ENCODE measurements at places on chromosomes 16 and 17.

DNA sequence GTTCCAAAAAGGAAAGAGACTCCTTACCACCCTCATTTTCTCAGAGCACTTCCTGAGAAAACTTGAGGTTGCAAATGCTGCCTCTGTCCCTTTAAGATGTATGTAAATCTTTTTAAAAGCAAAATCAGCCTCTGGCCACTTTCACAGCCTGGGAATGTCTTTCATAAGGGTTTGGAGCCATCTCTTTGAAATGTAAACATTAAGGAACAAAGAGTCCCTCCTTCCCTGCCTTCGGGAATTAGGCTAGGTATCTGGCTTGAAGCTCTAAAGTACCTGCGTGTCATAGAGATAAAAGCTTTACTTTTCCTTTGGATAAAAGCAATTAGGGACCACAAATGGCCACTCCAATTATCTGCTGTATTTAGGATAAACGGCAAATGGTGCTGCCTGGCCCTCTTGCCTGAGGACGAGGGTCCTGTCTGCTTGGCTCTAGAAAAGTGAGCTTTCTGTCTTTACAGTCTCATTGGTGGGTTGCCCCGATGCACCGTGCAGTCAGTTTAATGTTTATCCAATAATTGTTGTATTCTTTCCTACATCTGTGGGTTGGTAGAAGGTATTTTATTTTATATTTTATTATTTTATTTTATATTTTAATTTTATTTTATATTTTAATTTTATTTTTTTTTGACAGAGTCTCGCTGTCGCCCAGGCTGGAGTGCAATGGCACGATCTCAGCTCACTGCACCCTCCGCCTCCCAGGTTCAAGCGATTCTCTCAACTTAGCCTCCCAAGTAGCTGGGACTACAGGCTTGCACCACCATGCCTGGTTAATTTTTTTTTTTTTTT lies 23.9 kb downstream of the NLRC3 start:
- DNase-seq, result no peak

DNA sequence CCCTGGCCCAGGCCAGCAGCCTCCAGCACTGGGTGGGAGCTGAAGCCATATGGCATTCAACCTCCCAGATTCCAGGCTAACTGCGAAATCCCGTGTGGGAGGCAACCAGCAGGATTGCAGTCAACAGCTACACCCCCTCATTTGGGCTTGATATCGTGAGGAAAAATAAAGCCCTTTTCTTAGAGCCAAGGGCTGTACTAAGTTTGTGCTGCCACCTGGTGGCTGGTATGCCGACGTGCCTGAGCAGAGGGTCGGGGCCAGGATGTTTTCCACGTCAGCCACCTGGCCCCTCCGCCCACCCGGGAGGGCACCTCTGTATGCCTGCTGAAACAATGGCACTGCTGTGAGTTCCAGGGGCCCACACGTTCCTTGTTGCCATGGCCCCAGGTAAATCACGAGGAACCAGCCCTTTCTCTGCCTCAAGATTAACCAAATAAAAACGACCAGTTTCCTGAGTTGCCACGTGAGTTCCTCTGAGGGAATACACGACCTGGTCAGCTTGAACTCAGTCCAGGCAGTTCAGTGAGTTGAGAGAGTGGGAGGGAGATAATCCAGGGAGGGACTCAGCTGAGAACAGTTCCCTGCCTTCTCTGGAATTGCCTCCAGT lies 9.0 kb downstream of the TMEM98 start:
- peak; percentile 94 for DNase-seq

GRCh38 chr17:9110501-9110900 lies 89.2 kb downstream of the NTN1 start:
- no peak for DNase-seq

DNA sequence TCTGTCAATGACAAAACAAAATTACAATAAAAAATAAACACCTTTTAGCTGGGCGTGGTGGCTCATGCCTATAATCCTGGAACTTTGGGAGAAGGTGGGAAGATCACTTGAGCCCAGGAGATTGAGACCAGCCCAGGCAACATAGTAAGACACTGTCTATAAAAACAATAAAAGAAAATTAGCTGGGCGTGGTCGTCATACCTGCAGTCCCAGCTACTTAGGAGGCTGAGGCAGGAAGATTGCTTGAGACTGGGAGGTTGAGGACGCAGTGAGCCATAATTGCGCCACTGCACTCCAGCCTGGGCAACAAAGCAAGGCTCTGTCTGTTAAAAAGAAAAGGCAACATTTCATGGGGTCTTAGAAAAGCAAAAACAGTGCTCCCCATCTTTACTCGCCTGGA lies 32.7 kb downstream of the EMP2 start:
- no peak for DNase-seq

DNA sequence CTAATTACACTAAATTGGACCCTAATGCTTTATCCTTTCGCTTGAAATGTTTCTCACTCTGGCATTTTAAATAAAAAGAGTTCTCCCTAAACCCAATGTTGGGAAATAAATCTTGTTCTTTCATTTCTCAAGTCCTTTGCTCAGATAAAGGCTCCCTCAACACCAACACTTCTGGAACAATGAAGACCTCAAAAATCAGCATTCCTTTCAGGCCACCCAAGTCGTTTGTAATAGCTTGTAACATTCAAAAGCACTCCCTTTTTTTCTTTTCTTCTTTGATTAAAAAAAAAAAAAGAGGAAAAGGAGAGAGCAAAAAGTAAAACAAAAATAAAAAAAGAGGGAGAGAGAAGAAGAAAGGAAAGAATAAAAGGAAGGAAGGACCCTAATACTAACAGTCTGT lies 23.3 kb upstream of the FOXJ1 start:
- no peak for DNase-seq

- DNase-seq, result peak; percentile 51
These were observed 711 bp downstream of the ALYREF start for GRCh38 chr17:81890447-81891302.

- no peak for DNase-seq
These were observed 8.9 kb downstream of the SPG7 start for GRCh38 chr16:89517128-89517527.

- DNase-seq, result peak; percentile 18
These were observed 14.0 kb downstream of the SUPT6H start for GRCh38 chr17:28675980-28676379.

GRCh38 chr17:11996722-11997146 lies 541 bp downstream of the ZNF18 start:
- DNase-seq, result peak; percentile 53

DNA sequence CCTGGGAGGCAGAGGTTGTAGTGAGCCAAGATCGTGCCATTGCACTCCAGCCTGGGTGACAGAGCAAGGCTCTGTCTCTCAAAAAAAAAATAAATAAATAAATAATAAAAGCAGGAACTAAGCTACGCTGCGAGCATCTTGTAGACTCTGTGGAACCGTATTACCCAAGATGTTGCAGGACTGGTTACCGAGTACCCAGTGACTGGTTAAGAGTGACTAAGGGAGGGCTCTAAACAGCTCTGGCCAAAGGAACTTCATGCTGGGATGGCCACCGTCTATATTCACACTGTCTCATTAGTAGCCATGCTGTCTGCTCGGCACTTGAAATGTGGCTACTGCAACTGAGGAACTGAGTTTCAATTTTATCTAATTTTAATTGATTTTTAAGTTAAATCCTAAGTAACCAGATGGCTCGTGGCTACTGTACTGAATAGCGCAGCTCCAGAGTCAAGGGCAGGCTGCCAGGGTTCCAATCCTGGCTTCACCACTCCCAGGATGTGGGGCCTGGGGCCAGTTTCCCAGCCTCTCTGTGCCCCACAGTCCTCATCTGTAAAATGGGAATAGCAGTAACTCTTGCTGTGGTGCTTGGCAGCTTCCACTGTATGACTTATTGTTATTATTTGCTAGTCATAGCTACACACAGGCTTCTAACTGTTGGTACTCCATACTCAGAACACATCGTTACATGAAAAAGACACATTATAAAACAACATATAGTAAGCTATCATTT lies 3.0 kb downstream of the NTAN1 start:
- no peak for DNase-seq

DNA sequence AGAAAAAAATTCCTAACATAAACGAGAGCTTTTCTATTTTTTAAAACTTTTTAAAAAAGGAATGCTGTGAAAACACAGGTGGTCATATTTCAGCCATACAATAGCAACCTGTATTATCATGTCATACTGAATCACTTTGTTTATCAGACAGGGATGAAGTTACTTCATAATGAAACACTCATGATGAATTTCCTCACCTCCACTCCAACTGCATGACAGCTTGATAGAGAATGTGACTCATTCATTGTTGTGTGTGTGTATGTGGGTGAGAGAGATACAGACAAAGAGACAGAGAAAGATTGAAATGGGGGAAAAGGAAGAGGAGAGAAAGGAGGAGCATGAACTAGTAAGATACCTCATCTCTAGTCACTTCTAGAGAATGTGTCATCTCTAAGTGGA lies 109.0 kb downstream of the SYCE1L start:
- peak; percentile 91 for DNase-seq

DNA sequence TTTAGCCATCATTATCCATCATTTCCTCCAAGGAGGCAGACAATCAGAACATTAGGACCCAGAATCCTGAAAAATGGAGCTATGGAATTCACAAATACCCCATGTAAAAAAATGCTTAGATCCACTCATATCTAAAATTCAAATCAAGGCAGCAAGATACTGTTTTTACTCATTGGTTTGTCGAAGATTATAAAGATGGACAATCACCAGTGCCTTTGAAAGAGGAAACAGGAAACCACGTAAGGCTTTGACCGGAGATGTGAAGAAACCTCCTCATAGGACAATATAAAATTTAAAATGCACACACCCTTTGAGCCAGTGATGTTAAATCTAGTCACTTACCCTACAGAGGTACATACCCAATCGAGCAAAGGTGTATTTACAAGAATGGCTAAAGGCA lies 130.0 kb downstream of the XYLT1 start:
- DNase-seq, result no peak

DNA sequence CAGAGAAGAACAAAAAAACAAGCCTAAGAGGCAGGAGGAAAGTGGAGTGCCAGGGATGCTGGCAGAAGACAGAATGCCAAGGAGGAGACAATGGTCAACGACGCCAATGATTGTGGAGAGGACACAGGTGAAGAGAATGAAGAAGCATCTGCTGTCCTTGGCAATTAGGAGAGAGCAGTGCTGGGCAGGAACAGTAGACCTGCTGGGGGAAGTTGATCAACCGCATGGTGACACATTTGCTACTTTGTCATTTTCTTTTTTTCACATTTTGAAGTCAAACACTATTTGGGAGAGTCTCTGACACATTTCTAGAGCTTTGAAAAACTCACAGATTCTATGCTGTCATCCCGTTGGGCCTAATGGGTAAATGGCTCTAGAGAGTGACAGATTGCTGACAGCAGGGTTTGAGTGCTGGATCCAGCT lies 1.1 kb upstream of the PIK3R6 start:
- no peak for DNase-seq

DNA sequence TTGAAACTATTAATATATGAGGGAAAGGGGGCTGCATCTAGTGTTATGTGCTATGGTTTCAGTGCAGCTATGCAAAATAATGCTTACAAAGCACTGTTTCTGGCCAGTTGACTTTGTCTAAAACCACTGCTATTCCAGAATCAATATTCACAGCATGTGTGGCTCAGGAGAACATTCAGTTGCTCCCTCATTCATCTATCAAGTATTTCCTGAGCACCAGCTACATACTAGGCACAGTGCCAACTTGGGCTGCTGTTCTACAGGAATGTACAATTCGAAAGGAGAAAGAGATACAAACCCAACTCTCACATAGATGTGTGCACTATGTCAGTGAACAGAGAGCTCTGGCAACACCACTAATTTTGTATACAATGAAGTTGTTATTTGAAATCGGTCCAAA lies 183.0 kb downstream of the PHKB start:
- peak; percentile 84 for DNase-seq

GRCh38 chr16:85515319-85515745 lies 97.8 kb upstream of the GSE1 start:
- DNase-seq, result no peak

GRCh38 chr16:19239511-19240155 lies 45.9 kb upstream of the CLEC19A start:
- DNase-seq, result no peak

DNA sequence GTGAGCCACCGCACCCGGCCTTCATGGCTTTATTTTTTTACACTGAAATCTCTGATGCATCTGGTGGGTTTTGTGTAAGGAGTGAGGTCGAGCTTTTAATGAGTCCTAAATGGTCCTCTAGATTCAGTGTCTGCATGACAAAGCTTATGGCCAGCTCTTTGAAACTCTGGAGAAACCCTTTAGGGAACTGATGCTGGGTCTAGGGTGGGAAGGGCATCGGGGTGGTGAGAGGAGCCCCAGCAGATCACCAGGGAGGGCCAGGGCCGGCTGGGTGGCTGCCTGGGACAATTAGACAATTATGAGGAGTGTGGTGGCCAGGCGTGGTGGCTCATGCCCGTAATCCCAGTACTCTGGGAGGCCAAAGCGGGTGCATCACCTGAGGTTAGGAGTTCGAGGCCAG lies 93.9 kb downstream of the SEC14L1 start:
- DNase-seq, result no peak

DNA sequence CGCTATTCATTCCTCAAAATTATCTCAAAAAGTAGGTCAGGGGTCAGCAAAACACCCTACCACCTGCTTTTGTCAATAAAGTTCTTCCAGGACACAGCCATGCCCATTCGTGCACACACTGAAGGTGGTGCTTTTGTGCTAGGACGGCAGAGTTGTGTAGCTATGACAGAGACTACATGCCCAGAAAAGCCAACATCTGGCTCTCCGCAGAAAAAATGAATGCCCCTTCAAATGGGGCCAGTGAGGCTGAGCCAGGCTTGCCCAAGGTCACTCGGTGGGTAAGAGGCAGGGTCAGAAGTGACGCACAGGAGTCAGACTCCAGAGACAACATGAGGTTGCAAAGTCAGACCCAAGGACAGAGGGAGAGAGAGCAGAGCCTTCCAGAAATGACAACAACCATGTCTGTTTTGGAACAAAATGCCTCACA lies 200.1 kb downstream of the XYLT1 start:
- DNase-seq, result no peak

DNA sequence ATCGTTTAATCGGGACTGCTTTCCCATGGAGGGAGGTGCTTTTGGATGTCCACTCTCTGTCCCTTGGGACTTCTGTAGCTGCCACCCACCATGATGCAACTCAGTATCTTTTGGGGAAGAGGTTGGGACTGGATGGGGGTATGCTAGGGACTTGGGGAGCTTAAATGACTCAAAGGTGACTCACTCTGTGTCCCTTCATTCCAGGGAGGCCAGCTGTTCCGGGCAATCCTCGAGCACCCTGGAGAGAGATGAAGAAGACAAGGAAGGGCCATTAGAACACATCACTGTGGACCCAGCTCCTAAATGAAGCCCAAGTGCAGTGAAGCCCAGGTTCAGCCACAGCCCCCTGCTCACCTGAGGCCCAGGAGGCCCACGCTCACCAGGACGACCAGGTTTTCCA lies 4.6 kb downstream of the COL1A1 start:
- no peak for DNase-seq

- DNase-seq, result no peak
These were observed 141.5 kb upstream of the CHMP6 start for GRCh38 chr17:80850109-80850508.
